ENCODE measurements at places on chromosomes 7 and 10.
A peak's percentile ranks its signal among the peaks of the same experiment; 100 is the strongest.

GRCh38 chr7:954330-955238 is at the start of gene ADAP1:
Gene ADAP1, minus strand, starts transcription at chr7:954680. Its CDS starts 203 bp downstream, at chr7:954477.
- DNase-seq, result peak; percentile 66

GRCh38 chr10:70266701-70267100 is 17.1 kb downstream of the NPFFR1 start:
- DNase-seq, result no peak

DNA sequence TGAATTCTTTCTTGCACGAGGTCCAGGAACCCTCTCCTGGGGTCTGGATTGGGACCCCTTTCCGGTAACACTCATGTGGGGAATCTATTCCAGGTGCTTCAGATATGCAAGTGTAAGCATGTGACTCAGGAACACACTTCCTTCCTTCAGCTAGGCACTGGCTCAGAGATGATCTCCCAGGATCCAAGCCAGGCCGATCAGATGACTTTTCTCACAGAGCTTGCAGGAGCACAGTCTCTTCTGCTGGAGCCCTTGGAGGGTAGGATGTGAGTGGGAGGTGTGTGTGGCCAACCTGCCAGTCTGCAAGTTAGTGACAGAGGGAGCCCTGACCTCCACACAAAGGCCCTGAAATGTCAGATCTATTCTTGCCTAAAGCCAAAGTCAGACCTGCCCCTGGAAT is 108.3 kb downstream of the CPXM2 start:
- DNase-seq, result no peak

DNA sequence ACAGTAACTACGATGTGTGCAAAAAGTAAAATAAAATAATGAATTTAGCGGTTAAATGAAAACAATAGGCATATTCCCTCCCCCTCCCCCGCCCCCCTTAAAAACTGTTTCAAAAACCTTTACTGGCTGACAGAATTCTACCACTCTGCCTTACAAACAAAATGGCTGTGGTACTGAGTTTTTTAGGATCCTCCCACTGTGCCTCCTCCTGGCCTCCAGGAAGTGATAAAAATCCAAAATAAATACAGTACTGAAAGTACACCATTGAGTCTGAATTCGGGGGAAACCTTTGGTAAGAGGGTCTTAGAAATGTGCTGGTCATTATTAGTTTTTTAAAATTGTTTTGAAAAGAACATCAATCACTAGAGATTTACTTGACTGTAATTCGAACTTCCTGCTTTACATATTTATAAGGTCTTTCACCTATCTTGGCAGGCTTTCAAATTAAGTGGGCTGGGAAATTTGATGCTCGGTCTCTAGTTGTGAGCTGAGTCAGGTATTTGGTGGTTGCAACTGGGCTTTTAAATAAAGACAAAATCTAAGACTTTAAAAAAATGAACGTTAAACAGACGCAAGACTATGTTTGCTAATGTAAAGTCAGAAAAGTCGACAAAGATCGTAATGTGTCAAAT is 32.5 kb upstream of the EPC1 start:
- no peak for DNase-seq

Data from activated CD4-positive, alpha-beta T cell treated with anti-CD3 and anti-CD28 coated beads for 48 hours (primary cell).